ENCODE measurements at places on chromosomes 16 and 17.

GRCh38 chr17:14353861-14354474 is 53.1 kb downstream of the HS3ST3B1 start:
- DNase-seq: no peak

DNA sequence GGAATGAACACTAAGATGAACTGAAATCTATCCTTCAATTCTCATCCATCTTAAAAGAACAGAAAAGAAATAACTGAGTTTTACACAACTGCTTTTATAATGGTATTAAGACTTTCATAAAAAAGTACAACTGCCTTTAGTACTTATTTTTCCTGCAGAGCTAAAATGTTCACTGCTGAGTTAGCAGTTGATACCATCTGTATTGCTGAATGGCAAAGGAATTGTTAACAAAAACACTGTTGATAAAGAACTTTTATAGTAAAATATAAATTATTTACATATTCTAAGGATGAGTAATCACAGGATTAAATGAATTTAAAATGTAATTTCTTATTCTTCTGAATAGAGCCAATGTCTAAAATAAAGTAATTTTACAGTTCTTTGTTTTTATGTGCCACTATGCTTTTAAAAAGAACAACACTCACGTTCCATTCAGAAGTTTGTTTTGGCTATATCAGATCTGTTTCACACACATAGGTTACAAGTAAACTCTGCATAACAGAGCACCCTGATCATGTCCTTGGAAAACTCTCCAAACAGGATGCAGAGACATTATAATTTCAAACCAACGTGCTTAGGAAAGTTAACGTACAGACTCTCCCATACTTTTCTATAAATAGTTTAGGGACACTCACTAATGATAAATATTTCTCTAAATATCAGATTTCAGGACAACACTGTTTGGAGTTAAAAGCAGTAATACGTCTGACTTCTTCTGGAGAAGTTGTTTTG is 151.1 kb downstream of the ITFG1 start:
- DNase-seq: no peak

- no peak for DNase-seq
These were observed 36.0 kb downstream of the IQCK start for GRCh38 chr16:19753815-19754643.

DNA sequence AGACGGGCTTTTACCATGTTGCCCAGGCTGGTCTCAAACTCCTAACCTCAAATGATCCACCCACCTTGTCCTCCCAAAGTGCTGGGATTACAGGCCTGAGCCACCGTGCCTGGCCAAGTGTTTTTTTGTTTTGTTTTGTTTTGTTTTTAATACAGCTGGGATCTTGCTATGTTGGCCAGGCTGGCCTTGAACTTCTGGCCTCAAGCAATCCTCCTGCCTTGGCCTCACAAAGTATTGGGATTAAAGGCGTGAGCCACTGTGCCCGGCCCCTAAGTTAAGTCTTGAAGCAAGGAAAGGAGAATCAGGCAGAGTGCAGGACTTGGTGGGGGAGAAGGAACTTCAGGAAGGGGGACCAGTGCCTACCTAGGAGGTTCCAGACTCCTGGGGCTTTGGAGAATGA is 51.7 kb upstream of the NOL11 start:
- no peak for DNase-seq

DNA sequence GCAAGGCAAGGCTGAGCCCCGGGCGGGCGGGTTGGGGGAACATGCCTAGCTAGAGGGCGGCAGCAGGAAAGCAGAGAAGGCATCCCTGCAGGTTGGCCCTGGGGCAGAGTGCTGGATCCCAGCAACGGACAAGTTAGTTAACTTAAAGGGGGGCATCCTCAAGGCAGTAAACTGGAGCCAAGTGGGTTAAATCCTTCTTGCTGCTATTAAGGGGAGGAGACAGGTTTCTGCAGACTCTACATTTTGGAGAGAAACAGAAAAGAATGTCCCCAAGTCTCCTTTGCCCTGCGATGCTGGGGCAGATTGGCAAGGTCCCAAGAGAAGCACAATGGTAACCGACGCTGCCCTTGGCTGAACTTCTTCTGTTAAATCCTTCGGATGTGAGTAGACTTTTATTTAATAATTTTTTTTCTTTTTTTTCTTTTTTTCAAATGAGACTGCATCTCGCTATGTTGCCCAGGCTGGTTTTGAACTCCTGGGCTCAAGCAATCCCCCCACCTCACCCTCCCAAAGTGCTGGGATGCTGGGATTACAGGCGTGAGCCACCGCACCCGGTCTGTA is 14.0 kb downstream of the ATP5PD start:
- no peak for DNase-seq

GRCh38 chr17:7262935-7263800 is 890 bp upstream of the CLDN7 start:
- peak; percentile 82 for DNase-seq

DNA sequence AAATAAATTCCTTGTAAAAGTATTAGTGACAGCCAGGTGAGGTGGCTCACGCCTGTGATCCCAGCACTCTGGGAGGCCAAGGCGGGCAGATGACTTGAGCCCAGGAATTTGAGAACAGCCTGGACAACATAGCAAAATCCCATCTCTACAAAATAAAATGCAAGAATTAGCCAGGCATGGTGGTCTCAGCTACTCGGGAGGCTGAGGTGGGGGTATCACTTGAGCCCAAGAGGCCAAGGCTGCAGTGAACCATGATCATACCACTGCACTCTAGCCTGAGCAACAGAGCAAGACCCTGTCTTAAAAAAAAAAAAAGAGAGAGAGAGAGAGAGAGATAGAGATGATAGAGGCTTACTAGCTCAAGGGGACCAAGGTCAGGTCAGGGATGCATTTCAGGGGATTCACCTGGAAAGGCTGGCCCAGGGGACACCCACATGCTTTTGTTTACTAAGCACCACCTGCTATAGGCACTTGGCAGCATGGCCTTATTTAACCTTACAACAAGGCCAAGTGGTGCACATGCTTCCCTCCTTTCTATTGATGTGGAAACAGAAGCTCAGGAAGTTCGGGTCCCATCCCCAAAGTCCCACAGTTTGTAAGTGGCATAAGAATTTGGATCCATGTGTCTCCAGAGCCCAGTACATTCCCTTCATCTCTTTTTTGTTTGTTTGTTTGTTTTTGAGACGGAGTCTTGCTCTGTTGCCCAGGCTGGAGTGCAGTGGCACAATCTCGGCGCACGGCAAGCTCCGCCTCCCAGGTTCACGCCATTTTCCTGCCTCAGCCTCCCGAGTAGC is 12.4 kb upstream of the SRCIN1 start:
- DNase-seq: no peak

DNA sequence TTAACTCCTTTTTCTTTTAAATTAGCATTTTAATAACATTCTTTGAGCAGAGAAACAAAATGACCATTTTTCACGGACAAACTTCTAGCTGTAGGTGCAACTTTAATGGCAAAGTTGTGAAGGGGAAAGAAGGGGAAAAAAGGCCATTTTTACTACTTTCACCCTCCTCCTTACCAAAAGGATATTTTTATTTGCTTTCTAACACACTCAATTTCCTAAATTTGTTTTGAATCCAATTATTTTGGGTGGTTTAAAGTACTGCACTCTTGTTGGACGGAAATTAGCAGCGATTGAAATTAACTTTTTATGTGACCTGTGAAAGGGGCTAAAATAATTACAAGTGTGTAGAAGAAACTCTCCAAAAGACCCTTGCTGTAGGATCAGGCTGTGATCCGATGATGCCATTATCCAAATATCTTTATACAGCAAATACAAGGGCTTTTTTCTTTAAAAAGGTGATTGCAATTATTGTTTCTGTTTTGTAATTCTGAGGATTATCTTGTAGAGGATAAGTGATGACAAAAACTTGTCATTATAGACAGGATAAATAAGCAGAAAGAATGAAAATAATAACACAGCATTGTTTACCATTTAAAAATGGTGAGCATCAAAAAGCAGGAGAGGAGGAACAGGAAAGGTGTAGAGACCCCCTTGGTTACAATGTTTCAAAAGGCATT is 42.4 kb downstream of the SNX11 start:
- no peak for DNase-seq

DNA sequence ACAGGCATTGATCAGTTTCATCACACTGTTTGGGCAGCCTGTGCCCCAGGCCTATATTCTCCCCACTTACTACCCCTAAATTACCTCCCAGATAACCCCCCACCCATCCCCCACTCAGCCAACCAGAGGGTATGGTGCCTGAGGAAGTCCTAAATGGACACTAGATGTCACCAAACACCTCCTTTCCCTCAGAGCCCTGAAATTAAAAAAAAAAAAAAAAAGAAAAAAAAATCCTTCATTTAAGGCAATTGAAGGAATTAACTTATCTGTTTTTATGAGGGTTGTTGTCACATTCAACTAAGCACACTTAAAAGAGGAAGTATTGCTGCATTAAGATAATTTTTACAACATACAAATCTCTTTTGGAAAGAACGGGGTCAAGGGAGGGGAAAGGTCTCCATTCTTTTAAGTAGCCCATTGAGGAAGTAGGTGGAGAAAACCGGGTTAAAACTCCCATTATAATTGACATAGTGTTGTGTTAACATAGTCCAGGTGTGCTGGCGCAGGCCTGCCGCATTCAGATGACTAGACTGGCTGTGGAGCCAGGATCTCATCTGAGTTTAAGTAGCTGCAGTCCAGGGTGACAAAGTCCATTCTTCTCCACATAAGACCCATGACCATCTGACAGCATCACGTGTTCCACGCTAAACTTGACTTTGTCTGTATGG is 46.3 kb downstream of the SNX11 start:
- peak; percentile 57 for DNase-seq

DNA sequence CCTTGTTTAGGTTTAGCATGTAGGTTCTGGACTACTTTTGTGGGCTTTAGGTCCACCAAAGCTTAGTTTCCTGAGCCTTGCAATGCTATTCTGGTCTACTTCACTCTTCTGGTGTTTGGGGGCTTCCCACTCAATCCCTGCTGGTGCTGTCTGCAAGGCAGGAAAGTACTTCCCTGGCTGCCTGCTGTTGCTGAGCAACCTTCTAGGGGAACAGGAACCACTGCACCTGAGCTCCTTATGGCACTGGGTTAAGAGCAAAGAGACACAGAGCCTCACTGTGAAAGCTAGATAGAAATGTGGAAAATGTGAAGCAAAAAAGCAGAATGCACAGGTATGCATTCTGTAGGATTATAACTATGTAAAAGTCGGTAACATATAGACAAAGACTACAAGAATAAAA is 17.0 kb downstream of the MPO start:
- DNase-seq: no peak

DNA sequence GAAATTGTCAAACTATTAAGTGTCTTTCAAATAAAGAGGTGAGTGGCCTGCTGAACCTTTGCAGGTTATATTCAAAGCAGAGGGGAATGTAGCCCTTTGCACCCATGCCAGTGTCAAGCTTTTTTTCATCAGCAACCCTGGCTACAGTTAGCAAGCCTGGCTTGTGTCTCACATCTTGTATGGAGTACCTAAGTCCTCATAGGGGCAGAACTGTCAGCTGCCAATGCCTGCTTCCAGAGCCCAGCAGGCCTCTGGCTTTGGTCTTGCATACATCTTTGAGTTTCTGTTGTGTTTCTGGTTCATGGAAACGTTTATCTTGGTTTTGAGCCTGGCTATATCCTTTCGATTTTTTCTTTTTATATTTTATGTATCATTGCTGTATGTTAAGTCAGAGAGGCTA is 26.8 kb downstream of the REXO5 start:
- no peak for DNase-seq

DNA sequence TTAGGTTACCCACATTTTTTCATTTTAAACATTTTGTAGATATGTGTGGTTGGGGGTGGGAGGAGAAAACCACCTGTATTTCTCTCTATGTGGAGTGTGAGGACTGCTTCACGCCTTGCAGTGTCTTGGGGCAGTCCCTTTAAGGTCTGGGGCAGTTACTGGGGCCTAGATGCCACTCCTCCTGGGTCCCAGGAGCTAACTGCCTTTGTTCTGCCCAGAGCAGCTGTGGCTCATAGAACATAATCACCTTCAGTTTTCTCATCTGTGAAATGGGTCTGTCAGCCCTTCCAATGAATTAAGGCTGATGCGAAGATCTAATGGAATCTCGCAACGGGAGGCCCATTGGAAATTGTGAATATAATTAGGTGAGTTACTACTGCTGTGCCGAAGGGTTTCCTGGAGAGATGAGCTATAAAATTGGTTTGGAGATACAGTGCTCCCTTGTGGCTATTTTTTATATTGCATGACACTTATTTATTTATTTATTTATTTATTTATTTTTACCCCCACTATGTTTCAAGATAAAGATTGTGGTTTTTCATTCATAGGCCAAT is 22.9 kb downstream of the DHRS7C start:
- peak; percentile 61 for DNase-seq

- DNase-seq: peak; percentile 17
These were observed 668 bp downstream of the USP36 start for GRCh38 chr17:78839762-78840529.
